ENCODE measurements at places on chromosomes 4 and X.

GRCh38 chrX:47176101-47176740 lies 17.4 kb upstream of the UBA1 start:
- no peak for DNase-seq

- no peak for DNase-seq
These were observed 80.1 kb downstream of the TMEM131L start for GRCh38 chr4:153546280-153546679.

DNA sequence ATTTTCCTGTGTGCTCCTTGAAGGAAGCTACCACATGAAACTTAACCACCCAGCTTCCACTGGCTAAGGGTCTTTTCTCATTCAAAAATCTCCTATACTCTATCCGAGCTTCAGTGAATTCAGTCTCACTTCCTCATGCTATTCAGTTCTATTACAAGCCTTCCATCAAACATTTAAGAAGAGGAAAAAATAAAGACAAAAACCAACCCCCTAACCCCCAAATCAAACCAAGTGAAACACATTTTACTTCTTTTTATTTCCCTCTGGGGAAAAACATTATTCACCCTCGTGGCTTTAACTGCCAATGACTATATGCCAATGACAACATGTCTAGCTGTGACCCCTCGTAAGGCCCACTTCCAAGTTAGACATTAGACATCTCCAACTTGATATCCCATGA lies 16.2 kb upstream of the WDR19 start:
- DNase-seq: no peak

DNA sequence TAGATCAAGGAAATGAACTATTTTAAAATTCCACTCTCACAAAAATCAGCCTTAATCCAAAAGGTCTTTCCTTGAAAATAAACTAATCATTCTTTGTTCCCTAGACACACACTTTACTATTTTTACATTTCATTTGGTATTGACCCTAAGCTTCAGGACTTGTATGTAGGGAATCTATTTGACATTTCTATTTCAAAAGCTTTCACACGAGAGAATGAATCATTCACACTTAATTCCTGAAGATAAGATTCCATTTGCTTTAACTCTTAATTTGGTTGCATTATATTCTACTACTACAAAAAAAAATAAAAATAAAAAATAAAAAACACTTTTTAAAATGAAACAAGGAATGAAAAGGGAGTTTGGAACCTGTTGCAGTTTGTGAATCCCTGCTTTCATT lies 43.7 kb downstream of the EDNRA start:
- no peak for DNase-seq

- no peak for DNase-seq
These were observed 62.7 kb downstream of the KDM6A start for GRCh38 chrX:44935640-44936039.

DNA sequence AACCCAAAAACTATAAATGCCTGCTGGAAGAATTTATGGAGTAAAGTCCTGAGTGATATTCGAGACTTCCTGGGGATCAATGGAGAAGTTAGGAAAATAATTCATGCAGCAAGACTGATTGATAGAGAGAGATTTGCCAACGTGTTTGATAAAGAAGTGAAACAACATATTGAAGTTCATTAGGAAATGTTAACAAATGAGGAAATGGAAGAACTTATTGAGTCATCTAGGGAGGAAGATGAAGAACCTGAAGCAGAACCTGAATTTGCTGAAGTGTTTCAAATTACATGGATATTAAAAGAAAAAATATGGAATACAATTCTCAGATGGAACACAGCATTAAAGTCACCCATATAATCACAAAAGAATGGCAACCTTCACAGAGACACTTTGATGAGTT lies 39.0 kb downstream of the DDX60 start:
- DNase-seq: no peak

GRCh38 chr4:128572778-128573241 lies 236.7 kb upstream of the JADE1 start:
- DNase-seq: no peak

DNA sequence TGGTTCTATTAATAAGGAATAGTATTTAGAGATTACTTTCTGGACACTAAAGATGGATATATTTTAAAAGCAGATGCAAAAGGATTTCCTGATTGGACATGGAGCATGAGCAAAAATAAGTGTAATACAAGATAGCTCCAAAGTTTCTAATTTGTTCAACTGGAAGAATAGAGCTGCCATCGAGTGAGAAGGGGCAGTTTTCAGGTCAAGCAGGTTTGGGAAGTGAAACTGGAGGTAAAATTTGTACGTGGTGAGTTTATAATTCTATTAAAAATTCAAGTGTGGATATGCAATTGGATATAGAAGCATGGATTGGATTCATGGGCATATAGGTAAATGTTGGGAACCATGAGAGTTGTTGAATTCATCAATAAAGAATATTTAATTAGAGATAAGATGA lies 31.8 kb downstream of the PRDM8 start:
- DNase-seq: no peak

GRCh38 chr4:1178300-1179088 lies 6.1 kb upstream of the SPON2 start:
- DNase-seq: no peak

- no peak for DNase-seq
These were observed 98.1 kb upstream of the VCX3B start for GRCh38 chrX:8366481-8366880.

DNA sequence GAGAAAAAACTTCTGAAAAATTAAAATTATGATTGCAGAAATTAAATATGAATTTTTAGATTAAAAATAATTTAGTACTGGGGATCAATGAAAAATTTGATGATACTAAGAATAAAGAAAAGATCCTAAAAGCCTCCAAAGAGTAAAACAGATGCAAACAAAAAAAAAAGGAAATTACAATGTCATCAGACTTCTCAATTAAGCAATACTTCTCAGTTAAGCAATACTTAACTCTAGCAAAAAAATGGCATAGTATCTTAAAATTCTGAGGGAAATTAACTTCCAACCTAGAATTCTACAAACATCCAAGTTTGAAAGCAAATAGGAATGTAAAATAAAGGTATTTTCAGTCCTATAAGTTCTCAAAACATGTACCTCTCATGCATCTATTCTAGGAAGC lies 141.2 kb upstream of the INTU start:
- DNase-seq: no peak

DNA sequence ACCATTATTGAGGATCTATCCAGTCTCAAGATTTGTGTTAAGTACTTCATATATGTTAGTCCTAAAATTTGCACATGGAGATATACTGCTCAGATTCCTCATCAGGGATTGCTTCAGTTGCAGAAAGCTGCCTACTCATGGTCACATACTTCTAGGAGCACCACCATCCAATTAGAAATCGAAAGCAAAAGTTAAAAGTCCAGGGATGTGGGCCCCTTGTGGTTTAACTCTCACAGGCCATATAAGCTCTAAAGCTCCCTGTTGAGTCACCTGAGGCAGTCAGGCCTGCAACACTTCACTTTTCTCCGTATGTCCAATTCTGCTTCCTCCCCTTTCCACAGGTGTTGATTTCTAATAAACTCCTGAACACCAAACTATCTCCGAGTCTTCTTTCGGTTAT lies 84.2 kb downstream of the CNOT6L start:
- no peak for DNase-seq

GRCh38 chrX:53481093-53481492 lies 46.9 kb upstream of the HSD17B10 start:
- DNase-seq: no peak

DNA sequence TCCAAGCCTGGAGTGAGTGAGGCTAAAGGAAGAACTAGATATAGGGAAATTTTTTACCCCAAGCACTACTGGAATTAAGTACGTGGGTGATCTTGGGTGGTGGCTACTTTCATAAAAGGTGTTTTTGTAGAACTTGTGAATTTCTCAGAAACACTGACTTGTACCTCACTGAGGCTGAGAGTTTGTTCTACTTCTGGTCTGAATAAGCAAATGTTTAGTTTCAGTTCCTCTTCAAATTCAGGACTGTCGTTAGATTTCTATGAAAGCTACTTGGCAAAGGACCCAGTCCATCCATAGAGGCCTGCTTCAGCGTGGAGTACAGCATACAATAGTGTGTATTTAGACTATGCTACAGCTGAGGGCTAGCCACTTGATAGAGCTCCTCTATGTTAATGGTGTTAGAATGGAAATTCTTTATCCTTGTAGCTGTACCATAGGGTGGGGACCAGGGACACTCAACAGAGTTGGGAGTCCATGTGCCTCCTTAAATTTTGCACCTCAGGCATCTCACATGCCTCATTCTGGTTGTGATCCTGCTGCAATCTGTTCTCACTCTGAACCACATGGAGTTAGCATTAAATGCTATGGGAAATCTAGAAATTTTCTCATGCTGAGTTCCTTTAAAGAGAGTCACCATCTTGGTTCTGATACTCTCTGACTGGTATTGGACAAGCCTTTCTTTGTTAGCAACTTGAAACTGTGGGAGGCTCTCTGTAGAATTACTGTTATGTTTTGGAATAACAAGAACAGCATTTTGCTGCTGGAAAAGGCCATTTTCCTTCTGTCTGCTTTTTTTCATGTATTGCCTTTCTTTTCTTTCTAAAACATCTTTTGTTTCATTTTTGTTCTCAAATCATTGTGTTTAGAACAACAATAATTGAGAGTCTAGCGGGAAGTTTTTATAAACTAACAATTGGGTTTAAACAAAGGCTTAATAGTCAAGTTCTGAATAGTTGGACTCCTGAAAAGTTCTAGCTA lies 86.8 kb downstream of the PDGFRA start:
- no peak for DNase-seq

DNA sequence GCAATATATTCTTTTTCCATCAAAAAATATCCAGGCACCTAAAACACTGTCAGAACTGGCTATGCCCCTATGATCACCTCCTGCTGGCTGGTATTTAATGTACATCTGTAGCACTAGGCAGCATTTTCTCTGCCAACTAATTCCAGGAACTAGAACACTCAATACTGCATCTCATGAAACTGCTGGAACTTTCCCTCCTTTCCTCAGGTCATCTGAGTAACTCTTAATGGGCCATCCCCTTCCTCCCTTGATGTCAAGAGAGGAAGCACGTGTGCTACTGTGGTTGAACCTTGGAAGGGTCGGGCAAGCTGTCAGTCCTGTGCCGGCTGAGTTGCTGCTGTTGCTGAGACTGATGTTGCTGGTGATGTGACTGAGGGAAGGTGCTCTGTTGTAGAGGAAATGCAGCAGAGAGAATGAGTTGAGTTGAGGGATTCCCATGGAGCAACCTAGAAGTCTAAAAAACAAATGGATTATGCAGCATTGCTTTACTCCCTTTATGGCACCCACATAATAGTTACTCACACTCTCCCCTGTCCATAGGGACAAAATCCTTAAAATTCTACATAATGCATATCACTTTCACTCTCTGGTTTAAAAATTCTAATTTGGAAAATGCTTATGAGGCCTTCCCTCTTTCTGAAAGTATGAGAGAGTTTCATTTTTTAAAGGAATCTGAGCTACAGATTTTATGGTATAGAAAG lies 39.5 kb downstream of the TMEM165 start:
- DNase-seq: no peak

GRCh38 chrX:66000178-66000577 lies 39.7 kb downstream of the VSIG4 start:
- DNase-seq: no peak

GRCh38 chr4:60366661-60367060 lies 833.5 kb upstream of the ADGRL3 start:
- no peak for DNase-seq

DNA sequence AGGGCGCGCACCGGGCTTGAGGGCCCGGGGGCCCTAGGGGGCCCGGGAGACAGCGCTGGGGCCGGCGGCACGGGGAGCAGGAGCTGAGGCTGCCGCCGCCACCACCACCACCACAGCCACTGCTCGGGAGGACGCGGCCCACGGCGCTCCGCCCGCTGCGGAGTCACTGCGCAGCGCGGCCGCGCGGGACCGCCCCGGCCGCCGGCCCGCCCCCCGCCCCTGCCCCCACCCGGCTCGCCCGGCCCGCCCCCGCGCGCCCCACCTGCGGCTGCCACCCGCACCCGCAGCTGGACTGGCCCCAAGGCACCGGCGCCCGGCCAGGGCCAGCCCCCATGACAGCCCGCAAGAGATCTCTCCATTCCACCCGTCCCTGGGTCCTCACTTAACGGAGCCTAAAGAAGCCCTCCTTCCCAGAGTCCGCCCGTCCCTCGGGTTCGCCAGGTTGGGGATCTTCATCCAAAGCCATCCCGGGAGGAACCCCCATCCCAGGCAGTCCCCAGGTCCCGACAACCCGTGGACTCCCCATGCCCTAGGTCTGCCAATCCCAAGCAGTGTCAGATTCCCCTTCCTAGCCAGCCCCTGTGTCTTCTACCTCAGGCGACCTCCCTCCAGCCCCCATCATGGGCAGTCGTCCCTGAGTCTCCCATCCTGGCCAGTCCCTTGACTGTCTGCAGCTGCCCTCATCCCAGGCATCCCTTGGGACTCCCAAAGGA lies 40.0 kb upstream of the IQSEC2 start:
- DNase-seq: no peak

- DNase-seq: no peak
These were observed 117.2 kb downstream of the SH3RF1 start for GRCh38 chr4:169153481-169154087.

- no peak for DNase-seq
These were observed 16.4 kb upstream of the EIF4E start for GRCh38 chr4:98945297-98945850.

GRCh38 chr4:61199873-61200186 lies 296 bp upstream of the ADGRL3 start:
- DNase-seq: no peak
